ENCODE measurements at places on chromosomes 5 and 9.

GRCh38 chr9:4380406-4380805 lies 80.5 kb upstream of the GLIS3 start:
- DNase-seq: no peak

- no peak for DNase-seq
Measured at GRCh38 chr5:163760498-163760897, 255.1 kb downstream of the MAT2B start.

DNA sequence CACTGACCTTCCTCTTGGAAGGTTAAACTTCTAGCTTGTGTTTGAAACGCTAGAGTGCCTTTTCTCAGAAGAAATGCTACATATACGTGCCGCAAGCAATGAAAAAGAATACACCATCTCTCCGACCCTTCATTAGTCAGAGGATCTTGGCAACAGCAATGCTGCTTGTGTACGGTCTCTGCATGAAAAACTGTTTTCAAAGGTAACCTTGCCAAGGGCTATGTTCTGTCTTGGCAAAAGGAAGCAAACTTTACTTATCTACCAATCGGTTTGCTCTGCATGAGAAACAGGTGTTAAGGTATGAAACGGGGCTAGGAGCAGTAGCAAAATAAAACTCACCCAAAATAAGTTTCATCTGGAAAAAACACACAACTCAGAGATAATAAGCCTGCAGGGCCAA lies 297.8 kb downstream of the FBXL17 start:
- DNase-seq: no peak

DNA sequence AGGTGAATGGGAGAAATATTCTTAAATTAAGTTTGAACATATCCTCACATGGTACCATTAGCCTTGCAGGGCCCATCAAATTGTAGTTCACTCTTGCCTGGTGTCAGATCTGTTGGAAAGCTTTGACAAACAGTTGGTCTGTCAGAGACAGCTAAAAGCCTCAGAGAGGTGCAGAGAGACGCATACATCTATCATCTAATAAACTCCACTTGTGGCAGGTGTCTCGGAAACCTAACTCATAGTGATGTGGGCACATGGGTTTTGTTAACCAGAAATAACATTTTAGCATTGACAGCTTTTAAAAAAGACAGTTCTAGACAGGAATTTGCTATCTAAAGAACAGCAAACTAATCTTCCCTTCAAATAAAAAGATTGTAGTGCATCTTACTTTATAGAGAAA lies 315.9 kb downstream of the KDM4C start:
- no peak for DNase-seq

GRCh38 chr5:111914966-111915636 lies 158.1 kb upstream of the NREP start:
- DNase-seq: no peak

DNA sequence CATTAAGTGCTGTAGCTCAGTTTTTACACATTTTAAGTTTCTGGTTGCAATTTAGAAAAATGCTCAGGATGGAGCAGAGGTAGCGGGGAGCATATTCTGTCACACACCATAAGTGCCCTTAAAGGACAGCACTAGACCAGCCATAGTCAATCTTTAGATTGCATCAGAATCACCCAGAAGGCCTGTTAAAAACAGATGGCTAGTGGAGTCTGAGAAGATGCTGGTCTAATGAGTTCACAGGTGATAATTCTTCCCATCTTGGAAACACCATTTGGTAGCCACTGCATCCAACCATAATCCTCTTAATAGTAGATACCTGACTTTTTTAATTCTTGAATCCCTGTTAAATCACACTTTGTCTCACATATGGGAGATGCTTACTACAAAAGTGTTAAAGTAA lies 113.2 kb downstream of the CDH18 start:
- no peak for DNase-seq

- DNase-seq: no peak
Measured at GRCh38 chr5:16810208-16810854, 125.8 kb downstream of the MYO10 start.

- DNase-seq: no peak
Measured at GRCh38 chr9:127033789-127034188, 88.6 kb downstream of the ANGPTL2 start.

GRCh38 chr5:157710882-157711281 lies 20.3 kb upstream of the THG1L start:
- no peak for DNase-seq

DNA sequence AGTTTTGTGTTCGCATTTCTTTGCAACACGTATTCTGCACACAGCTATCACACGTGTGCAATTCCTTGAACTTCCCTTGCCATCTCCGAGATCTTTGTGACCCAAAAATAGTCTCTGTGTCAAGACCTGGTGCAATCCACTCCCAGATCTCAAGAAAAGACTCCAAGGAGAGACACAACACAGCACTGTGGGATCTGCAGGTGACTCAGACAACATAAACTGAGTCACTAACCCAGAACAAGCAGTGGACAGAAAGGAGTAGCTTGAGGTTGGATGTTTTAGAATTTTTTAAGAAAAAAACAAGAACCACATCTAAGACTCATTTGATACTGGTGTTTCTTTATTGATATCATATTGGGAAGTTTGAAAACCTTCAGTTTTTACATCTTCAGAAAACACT lies 396.9 kb downstream of the AGTPBP1 start:
- no peak for DNase-seq

DNA sequence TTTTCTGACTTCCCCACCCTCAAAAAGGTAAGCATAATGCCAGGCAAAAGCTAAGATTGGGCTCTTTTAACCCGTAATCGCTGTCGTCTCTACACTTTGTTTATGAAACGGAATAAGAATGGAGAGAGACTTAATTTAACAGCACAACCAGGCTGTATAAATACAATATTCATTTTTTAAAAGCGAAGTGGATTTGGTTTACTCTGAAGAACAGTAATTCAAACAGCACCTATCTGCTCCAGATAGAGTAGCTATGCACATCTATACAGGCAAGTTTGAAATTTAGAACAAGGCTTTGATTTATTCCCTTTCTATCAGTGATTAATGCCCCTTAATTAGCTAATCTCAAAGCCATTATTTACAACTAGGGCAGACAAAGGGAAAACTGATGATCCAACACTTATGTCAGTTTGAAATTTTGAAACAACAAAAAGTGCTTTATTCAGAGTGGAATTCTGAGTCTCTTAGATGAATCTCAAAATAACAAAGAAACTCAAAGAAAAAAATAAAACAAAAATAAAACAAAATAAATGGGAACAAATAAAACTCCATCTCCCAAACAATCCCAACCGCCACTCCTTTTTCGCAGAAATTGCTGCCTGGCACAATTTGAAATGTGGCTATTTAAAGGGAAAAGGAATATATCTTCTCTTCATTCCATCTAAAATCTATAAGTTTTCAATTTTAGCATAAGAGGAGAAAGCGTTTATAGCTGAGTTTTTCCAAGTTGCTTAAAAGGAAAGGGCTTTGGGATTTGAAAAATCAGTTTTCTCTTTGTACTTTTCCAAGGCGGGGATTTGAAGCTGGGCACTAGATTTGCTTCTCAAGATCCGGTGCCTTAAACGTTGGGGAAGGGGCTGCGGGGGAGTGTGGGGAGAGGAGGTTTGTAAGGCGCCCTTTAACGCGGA lies 298.6 kb downstream of the PARP8 start:
- DNase-seq: no peak

DNA sequence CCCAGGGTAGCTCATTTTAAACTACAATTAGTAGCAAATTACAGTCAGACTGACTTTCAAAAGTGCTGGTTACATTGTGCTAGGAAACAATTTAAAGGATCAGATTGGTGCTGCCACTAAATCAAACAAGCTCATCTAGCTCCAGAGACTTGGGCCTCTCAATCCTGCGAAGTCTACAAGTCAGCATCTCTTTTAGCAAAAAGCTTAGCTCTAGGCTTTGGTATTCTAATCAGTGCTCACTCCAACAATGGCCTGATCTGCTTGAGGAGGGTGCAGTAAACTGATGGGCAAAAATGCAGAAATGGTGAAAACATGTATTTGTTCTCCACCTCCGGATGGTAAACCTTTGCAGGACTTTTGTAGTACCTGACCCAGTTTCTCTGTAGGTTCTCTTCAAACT lies 47.0 kb upstream of the SEMA6A start:
- no peak for DNase-seq

Measured in stimulated activated CD8-positive, alpha-beta memory T cell treated with anti-CD3 and anti-CD28 coated beads, Interleukin-15, amount 100 ng/mL, for 4 hours (primary cell).